ENCODE measurements at places on chromosomes 12 and 14.
A peak's percentile ranks its signal among the peaks of the same experiment; 100 is the strongest.

DNA sequence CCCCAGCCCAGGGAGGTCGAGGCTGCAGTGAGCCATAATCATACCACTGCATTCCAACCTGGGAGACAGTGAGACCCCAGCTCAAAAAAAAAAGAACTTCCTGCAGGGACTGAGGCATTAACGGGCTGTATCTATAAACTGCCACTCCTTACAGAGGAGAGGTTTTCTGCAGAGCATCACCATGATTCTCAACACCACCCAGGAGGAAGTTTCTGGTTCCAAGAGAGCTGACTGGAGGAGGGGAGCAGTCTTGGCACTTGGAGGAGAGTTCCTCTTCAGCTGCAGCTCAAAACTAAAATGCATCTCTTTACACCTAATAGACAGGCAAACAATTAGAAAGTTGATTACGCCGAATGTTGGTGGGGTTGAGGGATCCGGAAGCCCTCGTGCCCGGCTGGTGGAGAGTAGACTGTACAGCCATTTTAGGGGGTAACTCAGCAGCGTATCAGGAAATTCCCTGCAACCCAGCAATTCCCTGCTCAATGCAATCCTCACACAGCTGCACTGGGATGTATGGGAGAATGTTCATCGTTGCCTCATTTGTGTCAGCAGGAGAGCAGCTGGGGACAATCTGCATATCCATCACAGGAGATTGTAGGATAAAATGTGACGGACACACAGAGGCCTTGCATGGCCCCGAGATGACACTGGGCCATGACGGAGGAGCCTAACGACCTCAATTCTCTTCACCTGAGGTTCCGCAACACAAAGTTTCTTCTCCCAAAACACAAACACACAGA is 36.6 kb downstream of the ACTN1 start:
- no peak for DNase-seq

- DNase-seq = no peak
Observed at GRCh38 chr14:76842414-76842813, 16.2 kb downstream of the LRRC74A start.

DNA sequence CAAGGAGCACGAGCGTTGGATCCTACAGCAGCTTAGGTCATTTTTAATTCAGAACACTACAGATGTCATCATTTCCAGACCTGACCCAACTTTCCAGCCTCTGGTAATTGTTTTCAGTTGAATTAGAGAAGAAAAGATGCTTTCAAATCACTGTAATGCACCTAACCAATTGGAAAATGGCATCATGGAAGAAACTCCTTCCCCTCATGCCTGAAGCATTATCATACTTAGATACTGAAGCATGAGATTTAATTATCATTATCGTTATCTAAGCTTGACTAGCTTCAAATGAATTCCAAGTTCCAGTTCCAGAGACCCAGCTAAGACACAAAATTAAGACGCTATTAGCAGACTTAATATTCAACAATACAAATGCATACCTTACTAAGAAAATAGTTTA is 299.3 kb downstream of the TMEM132D start:
- DNase-seq = no peak

GRCh38 chr14:89399594-89400068 is 17.4 kb downstream of the FOXN3 start:
- DNase-seq = no peak

GRCh38 chr14:44505588-44505987 is 1.5 kb downstream of the FSCB start:
- no peak for DNase-seq

GRCh38 chr14:55553791-55554190 is 26.2 kb upstream of the KTN1 start:
- DNase-seq = no peak

DNA sequence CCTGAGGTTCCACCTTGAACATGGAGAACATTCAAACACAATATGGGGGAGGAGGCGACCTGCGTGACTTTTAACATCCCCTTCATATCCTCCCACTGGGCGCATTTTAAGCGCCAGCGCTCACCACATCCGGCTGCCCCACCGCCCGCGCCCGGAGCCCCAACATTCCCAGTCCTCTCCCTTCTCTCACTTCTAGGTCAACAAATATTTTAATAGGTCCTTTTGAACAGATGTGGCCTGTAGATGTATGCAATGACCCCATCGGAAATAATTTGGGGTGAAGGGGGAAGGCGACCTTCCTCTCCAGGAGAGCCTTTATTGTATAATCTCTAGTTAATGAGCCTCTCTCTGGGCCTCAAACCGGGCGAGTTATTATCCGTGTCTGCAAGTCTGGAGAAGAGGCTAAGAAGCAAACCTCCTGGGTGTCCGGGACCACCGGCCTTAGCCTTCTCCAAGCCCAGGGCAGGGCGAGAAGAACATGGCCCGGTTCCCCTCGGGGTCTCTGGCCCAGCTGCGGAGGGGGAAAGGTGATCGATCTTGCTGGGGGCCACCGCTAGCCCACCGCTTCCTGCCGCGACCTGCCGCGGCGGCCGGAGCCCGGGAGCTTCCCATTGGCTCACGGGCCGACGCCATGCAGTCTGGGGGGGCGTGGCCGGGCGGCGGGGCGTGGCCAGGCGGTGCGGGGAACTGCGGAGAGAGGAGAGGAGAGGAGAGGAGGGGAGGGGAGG is 83.2 kb upstream of the HMGA2 start:
- DNase-seq = peak; percentile 46

DNA sequence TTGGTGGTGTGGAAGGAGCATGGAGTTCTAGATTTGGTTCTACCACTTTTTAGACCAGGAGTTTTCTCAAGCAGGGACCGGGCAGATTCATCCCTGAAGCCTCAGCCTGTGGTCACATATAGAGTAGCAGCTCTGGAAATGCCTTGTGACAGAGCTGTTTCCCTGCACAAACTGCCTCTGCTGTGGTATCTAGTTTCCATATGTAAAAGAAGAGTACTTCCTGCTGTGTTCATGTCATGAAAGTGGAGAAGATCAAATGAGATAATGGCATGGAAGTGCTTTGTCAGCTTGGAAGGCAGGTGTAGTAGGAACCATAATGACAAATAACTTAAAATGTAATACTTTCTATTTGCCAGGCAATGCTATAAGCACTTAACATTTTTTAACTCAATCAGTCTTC is 26.1 kb downstream of the OTUB2 start:
- DNase-seq = no peak

- no peak for DNase-seq
Observed at GRCh38 chr12:12542964-12543363, 19.7 kb downstream of the DUSP16 start.

DNA sequence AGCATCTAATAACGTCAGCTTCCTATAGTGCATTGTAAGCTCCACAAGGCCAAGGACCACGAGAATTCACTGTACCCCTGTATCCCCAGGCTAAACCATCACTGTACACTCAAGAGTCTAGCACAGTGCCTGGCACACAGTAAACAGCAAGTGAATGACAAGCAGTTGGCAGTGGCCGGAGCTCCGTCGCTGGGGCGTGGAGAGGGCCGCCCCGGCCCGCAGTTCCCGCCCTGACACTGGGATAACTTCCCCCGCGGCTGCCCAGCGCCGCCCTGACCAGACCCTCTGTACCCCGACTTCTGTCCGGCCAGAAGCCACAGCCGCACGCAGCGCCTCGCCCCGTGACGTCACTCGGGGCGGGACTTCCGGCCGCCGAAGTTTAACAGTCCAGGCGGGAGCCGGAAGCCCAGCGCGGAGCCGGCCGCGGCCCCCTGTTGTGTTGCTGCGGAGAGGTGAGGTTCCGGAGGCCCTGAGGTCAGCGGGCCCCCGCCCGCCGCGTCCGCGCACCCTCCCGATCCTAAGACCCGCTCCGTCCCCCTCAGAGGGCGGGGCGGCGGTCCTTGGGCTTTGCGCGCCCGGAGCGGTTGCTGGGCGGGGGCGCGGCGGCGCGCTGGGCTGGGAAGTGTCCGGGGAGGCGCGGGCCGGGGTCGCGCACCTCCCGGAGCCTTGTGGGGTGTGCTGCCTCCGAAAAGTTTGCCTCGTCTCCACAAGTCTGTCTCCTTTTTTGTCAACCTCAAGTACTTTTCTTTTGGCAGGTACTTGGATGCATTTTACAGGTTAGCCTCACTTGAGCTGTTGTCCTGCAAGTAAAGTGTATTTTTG is at the start of gene NEDD1:
TSS of gene NEDD1 (plus strand) at position 409 of the 822 bp plus-strand sequence. CDS start 2,503 bp downstream, outside the sequence.
- peak; percentile 66 for DNase-seq

DNA sequence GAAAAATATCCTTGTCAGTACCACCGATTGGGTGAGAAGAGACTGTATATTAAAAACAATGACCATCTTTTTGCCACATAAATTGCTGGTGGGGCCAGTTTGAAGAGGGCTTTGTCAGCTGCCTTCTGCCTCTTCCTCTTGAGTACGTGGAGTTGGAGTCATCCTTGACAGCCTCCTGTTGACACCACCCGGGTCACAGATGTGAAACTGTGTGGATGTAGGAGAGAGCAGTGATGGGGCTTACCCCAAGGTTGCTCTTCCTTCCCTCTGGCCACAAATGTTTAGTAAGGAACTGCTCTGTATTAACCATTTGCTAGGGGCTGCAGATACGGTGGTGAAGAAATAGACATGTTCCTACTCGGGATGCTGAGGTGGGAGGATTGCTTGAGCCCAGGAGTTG is 12.2 kb downstream of the PTPN11 start:
- DNase-seq = no peak

- DNase-seq = no peak
Observed at GRCh38 chr12:71438670-71439361, 782 bp upstream of the LGR5 start.

GRCh38 chr12:97482143-97482693 is 19.6 kb downstream of the RMST start:
- no peak for DNase-seq

DNA sequence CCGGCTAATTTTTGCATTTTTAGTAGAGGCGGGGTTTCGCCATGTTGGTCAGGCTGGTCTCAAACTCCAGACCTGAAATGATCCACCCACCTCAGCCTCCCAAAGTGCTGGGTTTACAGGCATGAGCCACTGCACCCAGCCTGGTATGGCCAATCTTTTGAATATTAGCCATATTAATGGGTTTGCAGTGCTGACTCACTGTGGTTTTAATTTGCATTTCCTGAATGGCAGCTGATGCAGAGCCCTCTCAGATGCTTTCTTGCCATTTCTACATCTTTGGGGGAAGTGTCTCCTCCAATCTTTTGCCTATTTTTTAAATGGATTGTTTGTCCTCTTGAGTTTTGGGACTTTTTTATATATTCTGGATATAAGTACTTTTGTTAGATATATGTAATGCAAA is 55.5 kb upstream of the NPAS3 start:
- no peak for DNase-seq

DNA sequence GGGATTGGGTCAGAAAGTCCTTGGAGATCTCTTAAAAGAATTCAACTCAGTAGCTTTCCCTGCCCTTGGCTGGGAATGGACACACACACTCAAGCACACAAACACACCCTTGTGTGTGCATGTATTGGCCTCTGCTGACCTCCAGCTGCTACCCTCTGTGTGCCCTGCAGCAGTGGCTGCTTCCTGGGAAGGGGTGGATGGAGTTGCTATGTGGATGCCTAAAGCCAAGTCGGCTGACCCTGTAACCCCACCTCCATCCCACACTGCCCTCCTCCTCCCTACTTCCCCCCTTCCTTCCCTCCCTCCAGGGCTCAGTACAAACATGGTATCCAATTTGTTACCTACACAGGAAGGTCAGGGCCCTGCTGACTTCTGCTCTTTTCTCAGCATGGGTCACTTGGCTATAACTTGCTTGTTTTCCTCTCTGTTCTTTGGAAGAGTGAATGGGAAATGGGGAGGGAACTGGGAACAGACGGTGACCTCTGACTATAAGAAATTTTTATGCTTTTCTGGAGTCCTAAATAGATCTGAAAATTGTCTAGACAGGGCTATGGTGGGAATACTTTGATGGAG is 351.6 kb upstream of the TBX3 start:
- no peak for DNase-seq

DNA sequence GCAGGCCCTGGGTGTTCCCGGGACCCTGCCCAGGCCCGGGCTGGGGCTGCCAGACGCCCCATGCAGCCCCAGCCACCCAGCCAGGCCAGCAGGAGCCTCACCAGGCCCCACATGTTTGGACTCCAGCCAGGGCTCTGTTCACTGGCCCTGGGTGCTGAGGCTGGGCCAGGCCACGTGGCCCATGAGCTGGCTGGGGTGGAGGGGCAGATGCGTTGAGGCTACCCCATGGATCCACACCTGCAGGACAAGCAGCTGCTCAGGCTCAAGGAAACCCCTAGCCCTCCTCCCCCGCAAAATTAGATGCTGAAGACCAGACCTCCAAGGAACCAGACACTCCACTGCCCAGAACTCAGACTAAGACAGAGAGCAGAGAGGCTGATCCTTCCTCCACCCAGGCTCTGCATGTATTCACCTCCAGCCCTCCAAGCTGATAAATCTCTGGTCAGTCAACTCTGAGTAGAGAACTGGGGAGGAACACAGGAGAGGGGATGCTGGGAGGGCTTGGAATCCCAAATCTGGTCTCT is 1.6 kb downstream of the CDH24 start:
- DNase-seq = no peak
